ENCODE measurements at places on chromosomes 7 and 10. TPM values are rescaled to one million over a fixed set of nuclear protein-coding genes. Genes with fewer than 3 reads are reported as not detected.

GRCh38 chr10:91201213-91201996, 19.1 kb upstream of the PCGF5 start:
- DNase-seq, result no peak

DNA sequence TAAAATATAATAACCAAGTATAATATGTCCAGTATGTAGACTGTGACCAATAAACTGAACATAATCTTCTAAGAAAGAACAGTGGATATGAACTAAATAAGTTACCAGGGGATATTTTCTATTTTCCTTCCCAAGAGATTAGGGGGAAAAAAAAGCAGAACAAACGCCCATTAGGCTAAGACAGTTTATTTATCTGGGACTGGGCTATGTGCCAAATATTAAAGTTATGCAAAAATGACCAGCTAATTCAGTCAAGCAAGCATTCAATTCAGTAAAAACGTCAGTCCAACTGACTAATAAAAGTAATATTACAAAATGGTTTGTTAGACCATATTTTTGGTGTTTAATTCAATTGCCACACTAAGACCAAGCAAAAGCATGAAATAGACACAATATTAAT, 122.2 kb downstream of the TSPAN12 start:
- no peak for DNase-seq

DNA sequence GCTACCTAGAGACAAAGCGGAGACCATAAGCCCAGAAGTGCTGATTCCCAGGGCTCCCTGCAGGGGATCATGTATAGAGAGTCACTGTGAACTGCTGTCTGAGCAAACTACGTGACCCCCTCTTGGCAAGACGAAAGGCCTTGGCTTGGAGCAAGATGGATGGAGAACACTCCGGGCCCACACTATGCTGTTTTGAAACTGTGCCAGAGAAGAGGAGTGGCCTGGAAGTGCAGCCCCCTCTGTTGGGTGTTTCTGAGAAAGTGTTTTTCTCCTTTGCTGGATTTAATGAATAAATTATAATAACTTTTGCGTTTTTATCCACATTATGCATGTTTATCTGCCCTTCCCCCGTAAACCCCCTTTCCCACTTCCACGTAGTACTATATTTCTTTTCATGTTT, 639.3 kb upstream of the GALNT17 start:
- DNase-seq, result no peak

DNA sequence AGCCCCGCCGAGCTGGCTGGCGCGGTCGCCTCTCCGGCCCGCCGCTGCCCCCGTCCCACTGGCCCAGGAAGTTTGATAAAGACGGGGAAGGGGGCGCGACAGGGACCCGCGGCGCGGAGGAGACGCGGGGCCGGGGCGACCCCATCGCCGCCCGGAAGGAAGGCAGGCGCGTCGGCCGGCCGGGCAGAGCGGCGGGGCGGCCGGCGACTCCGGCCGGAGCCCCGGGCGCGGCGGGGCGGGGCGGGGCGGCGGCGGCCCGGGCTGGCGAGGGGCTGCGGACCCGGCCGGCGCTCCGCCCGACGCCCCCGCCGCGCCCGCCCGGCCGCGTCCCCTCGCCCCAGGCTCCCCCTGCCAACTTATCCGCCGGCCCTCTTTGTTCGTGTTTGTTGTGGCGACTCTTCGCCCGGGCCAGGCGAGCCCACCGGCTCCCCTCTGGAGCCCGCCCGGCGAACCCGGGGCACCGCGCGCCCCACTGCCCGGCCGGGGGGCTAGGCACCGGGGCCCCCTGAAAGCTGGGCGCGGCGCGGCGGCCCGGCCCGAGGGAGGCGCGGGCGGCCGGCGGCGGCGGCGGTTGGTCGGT, 571 bp downstream of the KDM7A start:
- no peak for DNase-seq

DNA sequence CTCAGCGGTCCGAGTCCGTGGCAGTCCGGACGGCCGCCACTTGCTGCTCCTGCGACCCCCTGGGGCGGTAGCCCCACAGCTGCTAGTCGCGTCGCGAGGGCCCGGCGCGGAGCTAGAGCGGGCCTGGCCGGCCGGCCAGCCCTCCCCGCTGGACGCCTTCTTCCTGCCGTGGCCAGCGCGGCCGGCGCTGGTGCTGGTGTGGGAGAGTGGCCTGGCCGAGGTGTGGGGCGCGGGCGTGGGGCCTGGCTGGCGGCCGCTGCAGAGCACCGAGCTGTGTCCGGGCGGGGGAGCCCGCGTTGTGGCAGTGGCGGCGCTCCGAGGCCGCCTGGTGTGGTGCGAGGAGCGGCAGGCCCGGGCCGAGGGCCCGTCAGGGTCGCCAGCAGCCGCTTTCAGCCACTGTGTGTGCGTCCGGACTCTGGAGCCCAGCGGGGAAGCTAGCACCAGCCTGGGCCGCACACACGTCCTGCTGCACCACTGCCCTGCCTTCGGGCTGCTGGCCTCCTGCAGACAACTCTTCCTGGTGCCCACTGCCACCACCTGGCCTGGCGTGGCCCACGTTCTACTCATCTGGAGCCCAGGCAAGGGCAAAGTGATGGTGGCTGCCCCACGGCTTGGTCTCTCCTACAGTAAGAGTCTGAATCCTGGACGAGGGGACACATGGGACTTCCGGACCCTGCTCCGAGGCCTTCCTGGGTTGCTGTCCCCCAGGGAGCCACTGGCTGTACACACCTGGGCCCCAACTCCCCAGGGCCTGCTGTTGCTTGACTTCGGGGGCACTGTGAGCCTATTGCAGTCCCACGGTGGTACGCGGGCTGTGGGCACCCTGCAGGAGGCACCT, 631 bp downstream of the HPS6 start:
- DNase-seq, result no peak

- DNase-seq, result no peak
Observed at GRCh38 chr7:18338910-18339523, 156.5 kb upstream of the HDAC9 start.

DNA sequence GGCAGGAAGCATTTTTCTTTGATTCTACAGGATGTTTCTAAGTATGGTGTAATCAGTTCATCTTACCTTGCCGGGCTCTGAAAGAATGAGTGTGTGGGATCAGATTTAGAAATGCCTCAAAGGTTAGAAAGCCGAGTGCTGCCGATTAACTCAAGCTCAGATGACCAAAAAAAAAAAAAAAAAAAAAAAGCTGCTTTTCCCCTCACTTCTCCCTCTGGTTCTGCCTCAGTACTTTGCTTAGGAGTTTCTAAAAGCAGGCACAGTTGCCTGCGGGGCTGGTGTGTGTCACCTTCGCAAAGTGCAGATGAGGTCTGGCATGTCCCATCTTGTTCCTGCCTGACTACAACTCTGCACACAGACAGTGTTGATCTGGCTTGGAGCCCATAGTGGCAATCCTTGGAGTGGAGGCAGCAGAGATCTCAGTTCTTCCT, 47.0 kb downstream of the KIAA1217 start:
- peak; percentile 11 for DNase-seq

GRCh38 chr10:11322698-11323097, 288.8 kb downstream of the USP6NL start:
- no peak for DNase-seq

GRCh38 chr7:17590221-17590620, 291.8 kb downstream of the AHR start:
- DNase-seq, result no peak

DNA sequence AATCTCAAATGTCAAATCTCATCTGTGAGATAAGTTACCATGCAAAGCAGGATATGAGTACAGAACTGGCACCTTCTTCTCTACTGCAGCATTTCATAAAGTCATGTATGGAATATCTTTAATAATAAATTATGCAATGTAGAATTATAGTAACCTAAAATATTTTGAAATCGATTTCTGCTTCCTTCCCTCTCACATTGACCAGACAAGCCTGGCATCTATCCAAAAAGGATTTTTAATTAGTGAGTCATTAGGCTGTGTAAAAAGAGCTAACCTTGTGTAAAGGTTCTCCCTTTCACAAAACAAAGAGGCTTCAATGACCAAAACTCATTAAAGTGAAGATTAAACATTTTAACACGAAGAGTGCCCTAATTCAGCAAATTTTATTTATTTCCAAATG, 48.8 kb upstream of the EXOC6 start:
- DNase-seq, result peak; percentile 38

Gene POLR1F
- 19.8 TPM for total RNA-seq

Gene ADARB2
- not detected for total RNA-seq

Gene SHTN1
- total RNA-seq, result 9.0 TPM

Gene KCP
- 3.4 TPM for total RNA-seq

Gene HEPACAM2
- total RNA-seq, result not detected

Gene LRRC17
- total RNA-seq, result not detected

Gene CNPY1
- total RNA-seq, result not detected

Gene SNX13
- total RNA-seq, result 33.9 TPM

Gene TEX36
- total RNA-seq, result not detected
